ENCODE measurements at places on chromosomes 3 and 15.

GRCh38 chr15:98085003-98085639 is 124.6 kb downstream of the ARRDC4 start:
- no peak for DNase-seq

GRCh38 chr15:90058775-90059174 is 43.5 kb downstream of the IDH2 start:
- DNase-seq = no peak

DNA sequence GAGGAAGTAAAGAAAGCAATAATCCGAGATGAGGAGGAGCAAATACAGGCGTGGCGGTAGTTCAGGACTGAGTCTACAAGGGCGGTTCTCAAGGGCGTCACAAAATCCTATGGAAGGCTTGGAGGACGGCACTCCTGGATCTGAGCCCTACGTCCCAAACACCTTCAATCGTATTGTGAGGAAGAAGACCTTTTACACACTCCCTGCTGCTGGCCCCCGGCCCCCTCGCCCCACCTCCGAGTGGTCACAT is 747 bp downstream of the PLD1 start:
- DNase-seq = peak; percentile 52

DNA sequence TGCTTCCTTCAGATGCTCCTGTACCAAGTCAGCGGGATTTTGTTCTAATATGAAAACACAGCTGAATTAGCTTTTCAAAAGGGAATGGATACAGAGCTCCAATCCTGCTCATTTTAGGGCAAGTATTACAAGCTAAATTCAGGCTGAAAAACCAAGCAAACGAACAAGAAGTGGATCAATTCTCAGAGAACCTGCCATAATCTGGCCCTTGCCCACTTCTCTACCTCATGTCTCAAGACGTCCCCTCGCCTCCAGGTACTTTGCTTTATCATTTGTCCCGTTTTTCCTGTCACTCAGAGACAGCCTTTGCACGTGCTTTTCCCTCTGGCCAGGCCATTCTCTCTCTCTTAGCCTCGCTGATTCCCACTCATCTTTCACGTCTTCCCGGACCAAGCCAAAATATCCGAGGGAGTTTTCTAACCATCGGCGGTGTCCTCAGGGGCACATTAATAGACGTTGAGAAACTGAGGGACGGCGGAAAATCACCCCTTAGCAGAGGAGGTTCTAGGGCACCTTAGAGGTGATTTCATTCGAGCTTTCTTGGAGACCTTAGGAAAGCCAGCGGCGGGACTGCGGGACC is 654 bp downstream of the SUSD5 start:
- DNase-seq = no peak

DNA sequence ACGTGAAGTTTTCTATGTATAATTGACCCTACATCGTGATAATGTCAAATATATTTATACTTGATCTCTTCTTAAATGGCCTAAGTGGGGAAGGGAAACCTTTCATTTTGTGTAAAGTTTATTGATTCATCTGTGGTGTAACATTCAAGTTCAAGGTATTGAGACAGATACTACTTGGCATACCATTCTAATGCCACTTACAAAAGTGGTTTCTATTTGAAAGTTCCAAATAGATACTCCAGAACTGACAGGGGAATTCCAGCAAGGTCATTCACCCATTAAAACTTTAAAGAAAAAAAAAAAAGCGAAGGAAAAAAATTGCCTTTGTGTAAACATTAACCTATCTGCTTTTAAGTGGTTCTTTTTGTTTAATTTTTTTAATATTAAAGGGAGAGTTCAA is 45.3 kb upstream of the MAP3K13 start:
- DNase-seq = no peak

- no peak for DNase-seq
Measured at GRCh38 chr3:123791417-123791816, 92.7 kb downstream of the MYLK start.

GRCh38 chr3:16343101-16343500 is 78.1 kb downstream of the OXNAD1 start:
- DNase-seq = no peak
